CD14-positive monocyte (primary cell): ENCODE measurements at places on chromosomes 2 and 18.

GRCh38 chr18:28284132-28284531 is 107.2 kb upstream of the CDH2 start:
- DNase-seq: no peak

DNA sequence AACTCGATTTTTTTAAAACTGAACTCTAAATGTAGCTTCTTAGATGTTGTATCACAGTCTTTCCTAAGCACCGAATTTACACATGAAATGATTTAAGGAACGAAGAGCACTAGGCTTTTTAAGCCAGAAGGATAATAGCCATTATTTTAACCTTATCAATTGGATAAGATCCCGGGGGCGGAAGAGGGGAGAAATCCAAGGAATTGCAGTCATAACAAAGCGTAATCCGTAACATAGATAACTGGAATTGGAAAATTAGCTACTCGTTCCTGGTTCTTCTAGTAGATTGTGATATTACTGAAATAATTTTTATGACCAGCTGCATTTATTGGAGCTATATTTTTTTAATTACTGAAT is 988 bp upstream of the KANSL1L start:
- no peak for DNase-seq

GRCh38 chr18:36309436-36310391 is 12.2 kb downstream of the FHOD3 start:
- no peak for DNase-seq

GRCh38 chr2:75538521-75539490 is 21.9 kb downstream of the EVA1A start:
- no peak for DNase-seq

DNA sequence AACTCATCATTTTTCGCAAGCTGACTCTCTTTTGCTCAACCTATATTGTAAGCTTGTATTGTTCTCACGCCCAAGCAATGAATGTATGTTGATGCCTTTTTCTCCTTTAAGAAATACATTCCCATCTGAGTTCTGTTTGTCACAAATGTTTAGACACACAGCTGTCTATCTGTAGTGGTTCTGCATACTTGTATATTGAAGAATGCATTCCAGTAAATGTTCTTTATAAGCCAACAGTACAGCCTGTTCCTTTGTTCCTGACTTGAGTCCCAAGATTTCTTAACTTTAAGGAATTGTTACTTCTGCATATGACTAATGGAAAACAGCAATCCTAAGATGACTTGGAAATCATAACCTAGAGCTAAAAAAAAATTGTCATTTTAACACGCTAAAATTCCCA is 849.1 kb upstream of the POU3F3 start:
- DNase-seq: no peak

DNA sequence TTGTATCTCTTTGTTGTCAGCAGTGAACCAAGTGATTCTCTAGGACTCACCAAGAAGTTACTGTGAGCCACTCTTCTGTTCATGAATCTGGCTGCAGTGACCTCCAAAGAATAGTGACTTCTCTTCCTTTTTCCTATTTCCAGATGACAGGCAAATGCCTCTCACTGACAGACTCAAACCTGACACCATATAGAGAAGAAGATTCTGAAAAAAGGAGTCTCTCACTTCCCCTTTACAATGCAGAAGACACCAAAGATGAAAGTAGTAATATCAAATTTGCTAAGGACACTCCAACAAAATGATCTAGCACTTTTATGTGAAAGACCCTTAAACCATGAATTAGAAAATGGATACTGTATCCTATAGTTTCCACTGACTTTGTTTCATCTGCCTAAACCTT is 44.4 kb upstream of the SETBP1 start:
- DNase-seq: no peak

DNA sequence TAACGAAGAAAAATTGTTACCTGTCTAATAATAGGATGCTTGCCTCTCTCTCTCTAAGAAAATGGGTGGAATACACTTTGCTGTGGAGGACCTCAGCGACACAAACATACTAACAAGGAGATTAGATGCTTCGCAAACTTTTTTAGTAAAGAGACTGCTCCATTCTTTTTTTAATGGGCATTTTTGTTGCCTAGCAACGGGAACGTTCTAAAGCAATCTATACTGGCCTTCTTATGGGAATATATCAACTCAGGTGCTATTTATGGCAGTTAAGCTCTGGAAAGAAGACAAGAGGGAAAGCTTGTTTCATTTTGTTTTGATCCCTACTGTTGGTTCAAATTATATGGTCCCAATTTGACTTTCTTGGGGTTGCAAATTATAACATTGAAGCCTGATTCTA is 86.8 kb upstream of the CBLN2 start:
- DNase-seq: no peak

GRCh38 chr2:45406621-45407020 is 204.4 kb downstream of the SRBD1 start:
- DNase-seq: no peak

DNA sequence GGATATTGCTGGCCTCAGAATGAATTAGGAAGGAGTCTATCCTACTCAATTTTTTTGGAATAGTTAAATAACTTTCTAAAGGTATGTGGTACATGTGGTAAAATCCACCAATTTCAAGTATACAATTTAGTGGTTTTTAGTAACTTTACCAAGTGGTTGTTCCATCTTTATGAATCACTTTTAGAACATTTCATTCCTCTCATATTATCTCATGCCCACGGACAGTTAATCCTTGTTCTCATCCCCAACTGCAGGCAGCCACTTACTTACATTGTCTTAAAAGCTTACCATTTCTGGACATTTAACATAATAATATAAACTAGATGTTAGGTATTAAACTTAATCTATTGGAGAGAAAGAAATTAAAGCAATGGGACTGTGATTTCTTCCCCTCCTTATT is 146.3 kb upstream of the ZC3H15 start:
- DNase-seq: no peak

- DNase-seq: no peak
Measured at GRCh38 chr18:8765783-8766463, 60.6 kb downstream of the MTCL1 start.

DNA sequence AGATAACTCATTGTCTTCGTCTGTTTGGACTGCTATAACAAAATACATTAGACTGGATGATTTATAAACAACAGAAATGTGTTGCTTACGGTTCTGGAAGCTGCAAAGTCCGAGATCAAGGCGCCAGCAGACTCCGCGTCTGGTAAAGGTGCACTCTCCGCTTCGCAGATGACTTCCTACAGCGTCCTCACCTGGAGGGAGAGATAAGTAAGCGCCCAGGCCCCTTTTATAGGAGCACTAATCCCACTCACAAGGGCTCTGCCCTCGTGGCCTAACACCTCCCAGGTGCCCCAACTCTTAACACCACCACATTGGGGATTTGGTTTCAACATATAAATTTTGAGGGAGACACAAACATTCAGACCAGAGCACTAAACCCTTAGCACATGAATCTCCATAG is 51.3 kb downstream of the SERTAD2 start:
- no peak for DNase-seq

GRCh38 chr2:234577191-234577590 is 80.3 kb upstream of the ARL4C start:
- no peak for DNase-seq

DNA sequence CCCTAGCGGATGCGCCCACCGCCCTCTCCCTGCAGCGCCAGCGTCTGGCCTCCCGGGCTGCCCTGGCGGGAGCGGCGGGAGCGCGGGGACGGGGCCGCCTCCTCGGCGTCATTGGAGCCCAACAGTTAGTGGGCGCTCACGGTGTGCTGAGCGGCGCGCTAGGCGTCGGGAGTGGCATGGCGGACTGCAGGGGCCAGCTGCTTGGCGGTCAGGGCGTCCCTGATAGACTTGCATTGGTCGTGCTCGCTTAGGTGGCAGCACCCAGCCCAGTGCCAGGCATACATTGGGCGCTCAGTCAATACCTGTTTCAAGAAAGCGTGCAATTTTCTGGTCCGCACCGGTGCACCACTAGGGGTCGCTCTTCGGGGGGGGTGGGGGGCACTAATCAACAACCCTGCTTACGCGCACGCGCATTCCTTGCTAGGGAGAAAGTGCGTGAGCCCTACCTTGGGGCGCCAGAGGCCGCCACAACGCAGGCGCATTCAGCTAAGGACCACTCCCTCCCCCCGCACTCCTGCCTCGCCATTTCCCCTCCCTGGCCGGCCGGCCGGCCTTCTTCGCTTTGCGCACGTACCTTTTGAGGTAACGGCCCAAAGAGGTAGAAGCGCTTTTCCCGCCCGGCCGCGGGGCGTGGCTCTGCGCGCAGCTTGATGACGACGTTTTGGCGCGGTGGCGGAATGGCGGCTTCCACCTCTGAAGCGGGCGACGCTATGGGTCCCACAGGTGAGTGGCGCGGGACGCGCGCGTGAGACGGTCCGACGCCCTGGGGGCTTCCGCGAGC is 411 bp upstream of the MZT2A start:
- DNase-seq: peak; percentile 83

DNA sequence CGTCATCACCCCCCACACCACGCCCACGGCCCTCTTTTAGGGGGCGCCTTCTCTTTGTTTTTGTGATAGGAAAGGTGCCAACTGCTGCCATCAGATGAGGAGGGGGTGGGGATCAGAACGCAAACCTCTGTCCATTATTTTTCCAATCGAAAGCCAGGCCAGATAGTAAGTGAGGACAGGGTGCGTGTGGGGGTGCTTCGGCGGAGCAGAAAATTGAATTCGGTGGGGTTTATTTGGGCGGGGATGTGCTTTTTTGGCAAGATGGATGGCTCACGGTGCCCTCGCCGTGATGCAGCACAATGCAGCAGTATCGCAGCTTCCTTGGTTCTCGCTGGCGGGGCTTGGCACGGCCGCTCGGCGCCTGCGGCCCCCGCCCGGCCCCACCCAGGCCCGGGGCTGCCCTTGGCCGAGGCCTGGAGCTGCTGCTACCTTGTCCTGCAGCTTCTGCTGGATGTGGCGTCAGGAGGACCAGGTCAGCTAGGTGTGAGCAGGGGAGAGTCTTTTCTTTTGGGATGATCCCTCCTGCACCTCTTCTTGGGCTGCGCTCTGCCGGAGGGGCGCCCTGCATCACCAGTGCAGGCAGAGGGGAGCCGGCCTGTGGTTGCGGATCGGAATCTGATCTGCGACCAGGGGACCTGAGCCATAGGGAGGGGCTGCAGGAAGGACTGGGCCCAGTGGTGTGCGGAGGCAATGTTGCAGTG is 1.3 kb downstream of the SPTBN1 start:
- DNase-seq: no peak

DNA sequence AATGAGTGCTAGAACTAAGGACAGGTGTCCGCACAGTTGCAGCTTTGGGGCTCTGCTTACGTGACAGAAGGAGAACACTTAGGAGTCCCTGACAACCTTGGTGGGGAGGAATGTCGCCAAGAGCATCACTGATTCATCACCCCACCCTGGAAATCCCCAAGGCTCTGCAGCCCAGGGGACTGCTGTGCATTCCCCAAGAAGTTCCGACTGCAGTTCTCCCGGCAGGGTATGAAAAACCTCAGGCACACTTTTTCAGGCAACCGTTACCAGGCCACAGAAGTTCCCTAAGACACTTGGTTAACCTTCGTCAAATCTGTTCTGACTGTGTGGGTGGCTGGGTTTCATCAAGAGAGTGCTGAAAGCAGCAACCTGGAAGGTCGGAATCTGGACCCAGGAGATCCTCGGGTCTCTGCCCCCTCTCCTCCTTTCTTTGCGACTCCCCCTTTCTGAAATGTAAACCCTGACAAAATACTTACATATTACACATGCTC is 192.1 kb upstream of the CXCR4 start:
- DNase-seq: peak; percentile 46

DNA sequence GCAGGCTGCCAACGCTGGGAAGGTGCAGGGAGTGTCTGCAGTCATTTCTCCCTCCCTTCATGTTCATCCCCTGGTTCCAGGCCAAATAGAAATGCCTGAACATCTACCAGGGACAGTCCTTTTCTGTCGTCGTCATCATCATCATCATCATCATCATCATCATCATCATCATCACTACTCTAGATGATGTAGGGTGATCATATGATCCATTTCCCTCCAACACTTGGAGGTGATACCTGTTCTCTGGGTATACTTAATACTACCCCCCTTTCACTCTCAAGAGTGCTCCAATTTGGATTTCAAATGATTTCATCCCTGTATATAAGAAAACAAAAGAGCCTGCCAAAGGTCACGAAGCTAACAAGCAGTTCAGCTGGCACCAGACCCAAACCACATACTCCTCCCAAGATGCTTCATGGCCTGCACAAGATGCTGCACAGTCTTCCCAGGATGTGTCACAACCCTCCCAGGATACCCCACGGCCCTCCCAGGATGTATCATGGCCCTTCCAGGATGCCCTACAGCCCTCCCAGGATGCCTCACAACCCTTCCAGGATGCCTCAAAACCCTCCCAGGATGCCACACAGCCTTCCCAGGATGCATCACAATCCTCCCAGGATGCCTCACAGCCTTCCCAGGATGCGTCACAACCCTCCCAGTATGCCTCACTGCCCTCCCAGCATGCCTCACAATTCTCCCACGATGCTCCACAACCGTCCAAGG is 257.9 kb downstream of the DYSF start:
- no peak for DNase-seq

DNA sequence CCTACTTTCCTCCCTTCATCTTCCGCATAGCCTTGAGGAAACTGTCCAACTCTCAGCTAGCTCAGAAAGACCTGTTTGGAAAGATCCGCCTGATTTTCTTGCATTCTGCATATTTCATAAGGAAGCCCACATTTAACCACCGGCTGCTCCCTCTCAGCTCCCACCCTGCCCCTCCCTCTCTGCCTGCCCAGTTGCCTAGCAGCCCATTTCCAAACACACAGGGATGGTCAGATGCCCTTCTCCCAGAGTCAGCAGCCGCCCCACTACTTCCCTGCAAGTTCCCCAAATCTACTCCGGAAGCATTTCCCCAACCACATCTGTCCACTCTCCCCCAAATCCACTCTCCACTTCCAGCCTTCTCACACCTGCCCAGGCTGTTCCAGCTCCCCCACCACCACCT is 96.0 kb downstream of the TNS1 start:
- peak; percentile 69 for DNase-seq

DNA sequence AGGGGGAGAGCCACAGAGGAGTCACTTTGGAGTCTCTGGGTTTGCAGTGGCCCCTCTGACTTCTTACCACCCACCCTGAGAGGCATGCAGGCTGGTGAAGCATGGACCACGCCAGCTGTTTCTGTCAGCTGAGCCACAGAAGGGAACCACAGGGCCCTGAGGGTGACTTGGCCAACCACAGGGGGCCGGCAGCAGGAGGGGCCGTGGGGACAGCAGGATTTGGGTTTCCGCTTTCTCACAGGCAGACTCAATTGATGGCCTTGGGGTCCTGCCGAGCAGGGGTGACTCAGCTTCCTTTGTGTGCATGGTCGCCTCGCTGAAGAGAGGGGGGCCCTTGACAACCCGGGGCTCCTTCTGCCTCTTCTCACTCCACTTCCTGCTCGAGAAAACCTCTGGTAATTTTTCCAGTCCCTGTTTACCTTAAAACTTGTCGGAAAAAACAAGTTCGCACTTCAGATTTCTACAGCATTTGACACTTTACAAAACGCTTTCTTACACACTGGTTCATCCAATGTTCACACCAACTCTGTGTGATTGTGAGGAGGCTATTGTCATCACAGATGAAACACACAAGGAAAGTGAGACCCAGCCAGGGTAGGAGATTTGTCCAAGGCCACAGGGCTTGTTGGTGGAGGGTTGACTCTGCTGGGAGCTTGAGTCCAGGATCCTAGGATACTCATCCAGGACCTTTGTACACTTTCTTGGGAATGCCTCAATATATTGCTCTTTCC is 311.2 kb downstream of the LPIN1 start:
- peak; percentile 70 for DNase-seq
